IMR-90 (cell line): ENCODE measurements at places on chromosomes 1 and 21. TPM values are rescaled to one million over a fixed set of nuclear protein-coding genes. Genes with fewer than 3 reads are reported as not detected.

- H3K4me1 ChIP-seq, result no peaks in the 10 kb centered on the region
- H3K27me3 ChIP-seq, result no peaks in the 10 kb centered on the region
- no peak for DNase-seq
- no peak overlapping the region for H3K27ac ChIP-seq
- no peaks in the 10 kb centered on the region for H3K36me3 ChIP-seq
Measured at GRCh38 chr1:13812456-13813397, 112.7 kb downstream of the PRDM2 start.

DNA sequence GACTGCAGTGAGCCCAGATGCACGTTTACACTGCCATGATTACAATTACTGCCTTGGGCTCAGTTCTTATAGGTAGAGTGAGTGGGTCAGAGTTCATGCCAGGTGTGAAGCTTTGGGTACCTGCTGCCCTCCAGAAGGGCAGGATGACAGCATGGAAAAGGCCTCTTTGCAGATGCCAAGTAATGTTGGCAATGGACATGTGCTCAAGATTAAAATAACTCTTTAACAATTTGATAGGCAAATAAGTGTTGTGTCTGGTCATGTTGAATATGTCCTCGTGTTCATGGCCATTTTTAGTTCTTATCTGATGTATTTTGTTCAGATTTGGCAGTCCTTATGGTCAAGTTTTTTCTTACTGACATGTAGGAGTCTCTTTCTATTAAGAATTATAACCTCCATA lies 34.8 kb downstream of the S100B start:
- peaks cover 38% of the 10 kb centered on the region for H3K36me3 ChIP-seq
- no peak overlapping the region for H3K27ac ChIP-seq
- H3K27me3 ChIP-seq, result no peaks in the 10 kb centered on the region
- H3K4me3 ChIP-seq, result no peak overlapping the region
- DNase-seq, result no peak

DNA sequence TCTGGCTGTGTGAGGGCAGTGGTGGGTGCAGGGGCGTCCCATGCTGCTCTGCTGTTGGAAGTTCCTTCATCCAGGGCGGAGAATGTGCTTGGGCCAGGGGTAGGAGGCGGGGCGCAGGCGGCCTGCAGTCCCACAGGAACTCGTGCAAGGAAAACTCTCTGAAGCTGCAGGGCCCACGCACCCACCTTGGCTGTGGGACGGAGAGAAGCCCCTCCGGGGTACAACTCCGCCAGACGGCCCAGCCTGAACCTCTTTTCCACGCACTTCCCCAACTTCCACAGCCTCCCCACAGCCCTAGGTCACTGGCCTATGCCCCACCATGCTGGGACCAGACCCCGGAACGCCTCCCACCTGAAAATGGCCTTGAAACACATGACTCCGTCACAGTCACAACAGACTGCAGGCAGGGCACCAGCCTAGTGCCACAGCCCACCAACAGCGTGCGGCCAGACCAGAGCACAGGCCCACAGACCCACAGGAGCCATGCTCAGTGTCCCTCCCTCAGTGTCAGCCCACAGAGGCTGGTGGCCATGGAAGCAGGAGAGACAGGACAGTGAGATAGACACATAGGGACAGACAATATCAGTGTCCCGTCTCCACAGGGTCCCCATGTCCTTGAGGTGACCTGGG lies 47.8 kb downstream of the WNT9A start:
- no peak for DNase-seq
- H3K27ac ChIP-seq, result no peak overlapping the region
- H3K27me3 ChIP-seq, result no peaks in the 10 kb centered on the region; the same call in 1 of the 2 replicates
- no peak overlapping the region for H3K4me3 ChIP-seq
- H3K36me3 ChIP-seq, result no peaks in the 10 kb centered on the region

NPPA gene
- polyA plus RNA-seq, result not detected in 2 replicates

GRCh38 chr1:161008869-161009510 lies 12.0 kb downstream of the F11R start:
- no peaks in the 10 kb centered on the region for H3K27me3 ChIP-seq
- no peak overlapping the region for H3K4me3 ChIP-seq
- peak; percentile 31 for DNase-seq

DNA sequence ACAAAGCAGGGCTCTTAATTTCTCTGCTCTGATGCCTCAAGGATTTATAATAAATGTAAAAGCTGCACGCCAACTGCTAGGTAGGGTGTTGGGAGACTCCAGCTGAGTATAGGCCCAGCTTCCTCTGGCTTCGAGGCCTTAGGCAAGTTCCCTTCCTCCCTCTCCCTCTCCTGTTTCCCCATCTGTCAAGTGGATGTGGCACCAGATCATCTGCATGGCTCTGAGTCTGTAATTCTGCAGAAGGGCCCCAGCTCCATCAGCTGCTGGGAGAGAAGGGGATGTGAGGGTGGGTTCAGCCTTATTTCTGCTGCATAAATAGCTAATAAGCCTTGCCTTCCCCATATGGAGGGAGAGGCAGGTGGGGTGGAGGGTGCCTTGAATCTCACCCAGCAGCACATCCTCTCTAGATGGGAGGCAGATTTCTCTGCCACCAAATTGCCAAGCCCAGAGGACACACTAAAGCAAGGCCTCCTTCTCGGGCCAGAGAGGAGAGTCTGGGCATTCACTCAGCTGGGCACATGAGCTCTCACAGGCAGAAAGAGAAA lies 3.8 kb downstream of the TRIM62 start:
- H3K4me3 ChIP-seq, result no peak overlapping the region
- peaks cover 9% of the 10 kb centered on the region for H3K4me1 ChIP-seq
- 0 out of 2 replicates have a peak, but pooled peaks cover 6% of the 10 kb centered on the region for H3K36me3 ChIP-seq
- no peak for DNase-seq
- no peaks in the 10 kb centered on the region for H3K27me3 ChIP-seq

DNA sequence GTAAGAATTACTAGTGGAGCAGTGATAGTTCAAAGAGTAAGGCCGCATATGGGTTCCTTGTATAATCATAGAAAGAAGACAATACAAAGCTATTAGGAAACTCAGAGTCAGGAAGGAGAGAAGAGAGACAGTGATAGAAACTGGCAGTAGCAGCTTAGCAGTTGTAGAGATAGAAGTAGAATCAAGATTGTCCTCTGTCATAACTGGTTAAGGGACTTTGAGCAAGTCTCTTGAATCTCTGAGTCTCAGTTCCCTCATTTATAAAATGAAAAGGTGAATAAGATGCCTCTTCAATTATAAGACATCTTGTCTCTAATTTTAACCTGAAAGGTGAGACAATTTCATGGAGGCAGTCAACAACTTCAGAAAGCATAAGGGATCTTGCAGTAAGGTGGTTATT lies 6.5 kb upstream of the RALGPS2 start:
- no peak for DNase-seq
- no peaks in the 10 kb centered on the region for H3K36me3 ChIP-seq
- no peaks in the 10 kb centered on the region for H3K27me3 ChIP-seq
- no peak overlapping the region for H3K27ac ChIP-seq

GRCh38 chr1:16461681-16462080 lies 21.2 kb downstream of the NECAP2 start:
- no peak overlapping the region for H3K27ac ChIP-seq
- no peak overlapping the region for H3K4me3 ChIP-seq
- no peaks in the 10 kb centered on the region for H3K4me1 ChIP-seq
- H3K36me3 ChIP-seq, result peaks cover 44% of the 10 kb centered on the region
- H3K27me3 ChIP-seq, result no peaks in the 10 kb centered on the region

IARS2 gene
- 26.2 and 34.8 TPM in 2 replicates for polyA plus RNA-seq

DNA sequence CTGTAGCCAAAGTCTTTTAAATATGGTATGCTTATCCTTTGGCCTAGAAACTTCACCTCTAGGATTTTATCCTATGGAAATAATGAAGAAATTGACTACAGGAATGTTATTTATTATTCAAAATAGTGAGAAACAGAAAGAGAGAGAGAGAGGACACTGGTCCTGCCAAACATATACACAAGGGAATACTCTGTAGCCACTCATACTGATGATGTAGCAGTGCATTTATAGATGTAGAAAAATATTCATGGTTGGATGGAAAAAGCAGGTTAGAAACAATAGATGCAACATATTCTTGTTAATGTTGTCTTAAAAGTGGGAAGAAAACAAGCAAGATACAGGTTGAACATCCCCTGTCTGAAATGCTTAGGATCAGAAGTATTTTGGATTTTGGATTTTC lies 22.2 kb upstream of the EPHB2 start:
- H3K27ac ChIP-seq, result no peak overlapping the region
- H3K4me3 ChIP-seq, result no peak overlapping the region
- H3K4me1 ChIP-seq, result peaks cover 10% of the 10 kb centered on the region

- peak; percentile 99 for DNase-seq
- peak overlapping the region; percentile 68 for H3K27ac ChIP-seq
- H3K27me3 ChIP-seq, result no peaks in the 10 kb centered on the region
Measured at GRCh38 chr21:29342363-29342957, 43.7 kb downstream of the BACH1 start.

- H3K36me3 ChIP-seq, result no peaks in the 10 kb centered on the region
- H3K4me3 ChIP-seq, result no peak overlapping the region
Measured at GRCh38 chr1:59543211-59543668, 246.3 kb downstream of the FGGY start.

SLC25A24 gene
- polyA plus RNA-seq, result 14.5 and 19.4 TPM in 2 replicates

DAB1 gene
- polyA plus RNA-seq, result 0.41 and 0.53 TPM in 2 replicates

CD55 gene
- 11.5 and 11.6 TPM in 2 replicates for polyA plus RNA-seq

- DNase-seq, result no peak
- peak overlapping the region; percentile 24; the same call in 1 of the 2 replicates for H3K27ac ChIP-seq
- H3K4me1 ChIP-seq, result peaks cover 6% of the 10 kb centered on the region
- H3K27me3 ChIP-seq, result no peaks in the 10 kb centered on the region
Measured at GRCh38 chr1:20884513-20884912, 97.4 kb upstream of the HP1BP3 start.

DNA sequence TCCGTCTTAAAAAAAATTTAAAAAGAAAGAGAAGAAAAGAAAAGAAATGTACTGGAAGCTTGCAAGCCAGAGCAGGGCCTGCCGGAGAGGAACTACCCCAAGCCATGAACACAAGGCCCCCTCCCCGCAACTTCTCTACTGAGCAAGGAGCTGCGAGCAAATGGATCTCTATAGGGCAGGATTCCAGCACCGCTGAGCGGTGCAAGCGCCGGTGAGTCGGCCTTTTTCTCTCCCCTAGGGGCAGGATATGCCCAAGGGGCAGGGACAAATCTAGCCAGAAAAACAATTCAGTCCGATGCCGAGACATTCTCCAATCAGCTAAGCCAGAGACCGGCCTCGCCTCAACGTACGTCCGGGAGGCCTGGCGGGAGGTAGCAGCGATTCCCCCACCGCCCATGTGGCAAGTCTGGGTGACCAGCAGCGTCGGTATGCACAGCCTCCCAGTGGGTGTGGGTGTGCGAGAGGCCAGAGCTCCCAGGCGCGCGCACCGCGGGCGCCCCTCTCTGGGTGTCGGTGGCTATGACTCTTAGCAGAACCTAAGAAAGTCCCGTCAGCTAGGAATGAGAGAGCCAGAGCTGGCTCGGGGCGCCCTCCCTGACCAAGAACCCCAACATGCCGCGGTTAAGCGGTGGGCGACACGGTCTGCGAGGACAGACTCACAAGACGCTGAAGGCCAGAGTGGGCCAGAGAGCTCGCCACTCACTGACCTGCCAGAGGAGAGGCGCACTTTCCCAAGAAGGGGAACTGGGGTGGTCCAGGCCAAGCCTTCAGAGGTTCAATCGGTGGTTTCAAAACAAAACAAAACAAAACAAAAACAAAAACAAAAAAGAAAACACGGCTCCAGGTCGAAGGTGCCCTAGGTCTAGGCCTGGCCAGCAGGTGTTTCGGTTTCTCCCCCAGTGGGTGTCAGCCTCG lies 1.9 kb downstream of the CSMD2 start:
- DNase-seq, result peak; percentile 74
- peak overlapping the region; percentile 19; the same call in 1 of the 2 replicates for H3K4me3 ChIP-seq
- H3K4me1 ChIP-seq, result no peaks in the 10 kb centered on the region; the same call in 1 of the 2 replicates
- H3K27ac ChIP-seq, result no peak overlapping the region

DNA sequence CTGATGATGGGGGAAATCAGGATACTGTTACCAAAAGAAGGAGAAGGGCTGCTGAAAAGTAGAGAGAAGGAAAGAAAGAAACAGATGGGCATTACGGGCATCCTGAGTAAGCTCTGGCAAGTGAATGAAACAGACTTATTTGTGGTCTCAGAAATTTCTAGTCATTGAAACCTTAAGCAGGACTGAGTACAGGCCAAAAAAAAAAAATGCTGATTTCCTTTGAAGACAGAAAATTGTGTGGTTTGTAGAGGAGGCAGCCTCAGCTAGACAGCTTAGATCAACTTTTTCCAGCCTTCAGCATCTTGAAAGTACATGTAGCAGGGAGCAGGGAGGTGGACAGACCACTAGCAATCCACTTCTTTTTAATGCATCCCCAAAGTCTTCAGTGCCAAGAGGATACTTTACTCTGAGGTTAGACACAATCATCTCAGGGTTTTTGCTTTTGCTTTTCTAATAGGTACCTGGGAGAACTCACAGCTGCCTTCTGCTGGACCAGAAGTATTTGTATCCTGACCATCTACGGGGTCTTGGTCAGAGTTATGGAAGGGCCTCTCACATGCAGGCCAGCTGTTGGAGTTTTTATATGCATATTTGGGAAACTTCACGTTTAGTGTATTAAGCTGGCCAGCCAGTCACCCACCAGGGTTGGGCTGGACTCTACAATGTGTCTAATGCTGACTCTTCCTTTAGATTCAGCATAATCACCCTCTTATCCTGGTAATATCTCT lies 10.6 kb upstream of the CAPZB start:
- H3K27me3 ChIP-seq, result no peaks in the 10 kb centered on the region; the same call in 1 of the 2 replicates
- H3K27ac ChIP-seq, result peak overlapping the region; percentile 80; the same call in 1 of the 2 replicates
- H3K36me3 ChIP-seq, result no peaks in the 10 kb centered on the region
- H3K4me1 ChIP-seq, result peaks cover 7% of the 10 kb centered on the region
- no peak overlapping the region for H3K4me3 ChIP-seq

GRCh38 chr1:68160021-68160420 lies 72.3 kb downstream of the WLS start:
- DNase-seq, result no peak
- no peak overlapping the region for H3K4me3 ChIP-seq
- no peaks in the 10 kb centered on the region for H3K4me1 ChIP-seq
- no peak overlapping the region for H3K27ac ChIP-seq
- no peaks in the 10 kb centered on the region for H3K27me3 ChIP-seq

GRCh38 chr1:24216276-24217074 lies 29.4 kb upstream of the IFNLR1 start:
- H3K27me3 ChIP-seq, result peaks cover 61% of the 10 kb centered on the region
- no peak for DNase-seq
